ENCODE measurements at places on chromosomes 5 and 9. TPM values are rescaled to one million over a fixed set of nuclear protein-coding genes. Genes with fewer than 3 reads are reported as not detected.

OR1J2 gene
- not detected for total RNA-seq

PLPP7 gene
- total RNA-seq = 8.6 TPM

MSANTD3 gene
- 16.7 TPM for total RNA-seq

ST6GALNAC6 gene
- 287 TPM for total RNA-seq

Data from subcutaneous adipose tissue (tissue), 4 donors.